ENCODE measurements at places on chromosomes 1 and 21.

DNA sequence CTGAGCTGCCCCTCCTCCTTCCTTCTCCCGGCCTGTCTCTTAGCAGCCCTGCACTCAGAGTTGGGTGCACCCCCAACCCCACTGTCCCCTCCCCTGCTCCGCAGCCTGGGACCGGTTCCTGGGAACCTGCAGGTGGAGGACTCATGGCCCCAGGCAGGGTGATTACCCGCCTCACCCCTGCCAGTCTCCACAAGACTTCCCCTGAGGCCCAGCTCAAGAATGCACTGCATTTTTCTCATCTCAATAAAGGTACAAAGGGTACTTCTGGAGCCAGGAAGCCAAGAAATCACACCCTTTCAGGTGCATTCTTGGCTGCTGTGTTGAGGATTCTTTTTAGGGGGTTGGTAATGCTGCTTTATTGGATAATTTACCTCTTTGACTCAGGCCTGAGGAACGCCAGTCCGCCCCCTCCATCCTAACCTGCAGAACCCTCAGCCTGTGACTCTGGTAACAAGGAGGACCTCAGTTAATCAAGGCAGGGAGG lies 126.3 kb upstream of the TMPRSS2 start:
- DNase-seq = no peak

DNA sequence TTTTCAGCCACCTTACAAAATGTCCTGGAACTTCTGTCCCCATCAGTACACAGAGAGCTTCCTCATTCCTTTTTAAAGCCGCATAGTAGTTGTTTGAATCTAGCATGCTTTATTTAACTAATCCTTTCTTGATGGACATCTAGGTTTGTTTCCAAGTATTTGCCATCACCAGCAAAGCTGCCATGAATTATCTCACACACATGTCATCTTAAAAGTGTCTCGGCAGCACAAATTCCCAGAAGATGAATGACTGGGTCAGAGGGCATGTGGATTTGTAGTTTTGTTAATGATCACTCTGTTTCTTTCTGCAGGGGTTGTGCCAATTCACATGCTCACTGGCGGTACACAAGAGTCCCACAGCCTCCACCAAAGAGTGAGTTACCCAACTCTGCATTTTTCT lies 68.3 kb downstream of the CLIC6 start:
- DNase-seq = peak; percentile 24

DNA sequence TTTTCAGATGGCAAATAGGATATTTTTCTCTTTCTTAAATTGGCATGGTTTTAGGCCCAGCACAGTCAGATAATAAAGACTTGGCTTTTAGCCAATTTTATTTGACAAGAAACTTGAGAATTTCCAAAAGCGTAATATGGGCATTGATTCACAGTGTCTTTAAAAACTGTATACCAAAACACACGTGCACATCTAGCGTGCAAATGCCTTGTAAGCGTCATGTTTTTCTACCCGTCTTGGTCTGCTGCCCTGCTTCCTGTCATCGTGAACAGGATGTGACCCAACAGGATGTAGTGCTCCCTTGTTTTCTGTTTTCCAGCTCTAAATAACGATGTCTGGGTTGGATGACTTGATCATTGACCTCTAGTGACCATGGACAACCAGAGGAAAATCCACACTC lies 24.7 kb upstream of the SLC44A3 start:
- no peak for DNase-seq

- no peak for DNase-seq
Measured at GRCh38 chr1:30668546-30669327, 54.6 kb downstream of the MATN1 start.

DNA sequence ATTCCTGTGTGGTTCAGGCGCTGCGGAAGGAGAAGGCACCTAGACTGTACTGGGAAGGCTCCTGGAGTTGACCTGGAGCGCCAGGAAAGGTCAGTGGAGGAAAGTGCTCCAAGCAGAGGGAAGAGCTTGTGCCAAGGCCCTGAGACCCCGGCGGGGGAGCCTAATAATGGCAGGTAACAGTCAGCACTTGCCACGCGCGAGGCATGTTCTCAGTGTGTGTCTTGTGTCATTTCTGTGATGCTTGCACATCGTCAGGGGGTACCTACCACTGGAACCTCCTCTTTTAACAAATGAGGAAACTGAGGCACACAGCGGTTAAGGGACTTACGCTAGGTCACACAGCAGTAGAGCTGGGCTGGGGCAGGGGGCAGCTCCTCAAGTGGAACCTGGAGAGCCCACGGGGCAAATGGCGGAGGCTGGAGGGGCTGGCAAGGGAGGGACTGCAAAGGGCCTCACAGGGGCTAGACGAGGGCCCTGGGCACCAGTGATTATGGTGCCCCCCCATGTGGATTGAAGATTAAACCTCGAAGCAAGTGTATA lies 976 bp upstream of the BMP8B start:
- DNase-seq = no peak

GRCh38 chr1:49104575-49104974 lies 327.9 kb upstream of the BEND5 start:
- DNase-seq = peak; percentile 3

GRCh38 chr21:25489673-25490072 lies 117.6 kb downstream of the MRPL39 start:
- DNase-seq = no peak

GRCh38 chr1:78176448-78176847 lies 130.7 kb downstream of the GIPC2 start:
- peak; percentile 93 for DNase-seq

GRCh38 chr1:53108646-53109580 lies 33.5 kb downstream of the SLC1A7 start:
- DNase-seq = peak; percentile 60

- peak; percentile 89 for DNase-seq
Measured at GRCh38 chr21:33434770-33435360, 31.7 kb downstream of the IFNGR2 start.

DNA sequence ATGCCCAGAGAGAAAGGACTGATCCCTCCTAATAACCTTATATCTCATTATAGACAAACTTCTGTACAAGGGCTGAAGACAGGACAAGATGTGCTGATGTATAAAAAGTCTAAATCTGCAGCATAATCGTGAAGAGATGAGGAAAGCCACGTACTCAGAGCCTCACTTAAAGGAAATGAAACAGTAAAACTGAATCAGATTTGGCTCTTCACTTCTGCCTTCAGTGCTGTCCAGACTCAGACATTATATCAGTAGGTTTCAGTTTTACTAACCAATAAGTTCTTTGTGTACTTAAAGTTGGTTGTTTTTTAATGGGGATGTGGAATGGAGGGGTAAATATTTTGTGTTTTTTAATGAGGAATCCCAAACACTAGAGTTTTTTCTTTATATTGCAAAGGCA lies 45.3 kb upstream of the RGS1 start:
- no peak for DNase-seq

GRCh38 chr1:107943694-107944093 lies 21.3 kb downstream of the VAV3 start:
- no peak for DNase-seq

GRCh38 chr1:81548918-81549587 lies 251.7 kb upstream of the ADGRL2 start:
- no peak for DNase-seq

DNA sequence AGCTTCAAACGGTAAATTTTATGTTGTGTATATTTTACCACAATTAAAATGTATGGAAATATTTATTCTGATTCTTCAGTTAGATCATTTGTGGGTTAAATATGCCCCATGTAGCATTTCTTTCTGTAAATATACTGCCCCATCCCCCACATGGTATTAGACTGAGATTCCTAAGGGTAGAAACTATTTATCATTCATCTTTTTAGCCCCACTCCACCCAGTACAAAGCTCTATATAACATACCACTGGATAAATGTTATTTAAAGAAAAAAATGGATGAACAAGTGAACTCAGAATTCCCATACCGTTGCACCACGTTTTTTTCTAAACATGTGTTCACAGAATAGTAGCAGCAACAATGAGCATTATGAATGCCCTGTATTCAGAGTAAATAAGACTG lies 234.0 kb upstream of the IRF2BP2 start:
- DNase-seq = peak; percentile 35

DNA sequence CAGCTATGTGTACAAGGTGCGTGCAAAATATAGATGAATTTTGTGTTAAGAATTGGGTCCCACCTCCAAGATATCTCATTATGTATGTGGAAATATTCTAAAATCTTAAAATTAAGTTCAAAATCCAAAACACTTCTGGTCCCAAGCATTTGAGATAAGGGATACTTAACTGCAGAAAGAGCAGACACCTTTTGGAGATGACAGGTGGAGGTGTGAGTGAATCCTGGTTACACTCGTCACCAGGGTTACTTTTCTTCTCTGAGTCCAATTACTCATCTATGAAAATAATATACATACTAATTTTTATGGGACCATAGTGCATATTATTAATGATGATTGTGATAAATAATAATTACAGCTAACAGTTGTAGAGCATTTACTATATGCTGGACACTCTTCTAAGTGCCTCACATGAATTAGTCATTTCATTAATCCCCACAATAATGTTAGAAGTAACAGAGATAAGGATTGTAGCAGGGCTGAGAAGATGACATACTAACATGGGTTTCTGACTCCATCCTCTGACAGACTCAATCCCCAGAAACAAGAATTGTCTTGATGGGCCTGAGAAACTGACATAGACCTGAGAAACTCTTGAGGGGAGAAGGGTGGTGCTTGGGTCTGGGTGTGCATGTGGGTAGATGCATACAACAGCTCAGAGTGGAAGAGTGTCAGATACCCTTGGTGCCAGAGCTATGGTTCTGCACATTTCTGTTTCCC lies 8.3 kb upstream of the FASLG start:
- no peak for DNase-seq

DNA sequence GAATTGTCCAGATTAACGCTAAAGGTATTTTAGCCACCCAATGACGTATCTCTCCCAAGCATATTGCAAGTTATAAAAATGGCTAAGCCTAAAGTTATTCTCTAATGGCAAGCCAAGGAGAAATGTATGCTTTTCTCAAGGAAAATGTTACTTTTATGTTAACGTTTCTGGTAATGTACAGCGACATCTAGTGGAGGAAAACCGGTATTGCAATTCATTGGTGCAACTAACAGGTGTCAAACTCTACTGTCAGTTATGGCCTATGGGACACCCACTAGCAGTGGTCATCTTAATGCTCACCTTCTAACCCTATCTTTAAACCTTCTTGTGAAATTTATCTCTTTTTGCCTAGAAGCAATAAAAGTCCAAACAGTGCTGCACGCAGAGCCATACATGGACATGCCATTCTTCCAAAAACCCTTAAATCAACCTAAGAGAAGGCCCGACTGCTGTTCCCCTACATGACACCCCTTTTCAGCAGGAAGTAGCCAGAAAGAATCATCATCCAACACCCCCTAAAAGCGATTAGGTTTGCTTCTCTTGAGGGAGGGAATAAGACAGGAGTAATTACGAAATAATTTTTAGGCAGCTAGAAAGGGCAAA lies 68.7 kb upstream of the LRIF1 start:
- DNase-seq = peak; percentile 22

DNA sequence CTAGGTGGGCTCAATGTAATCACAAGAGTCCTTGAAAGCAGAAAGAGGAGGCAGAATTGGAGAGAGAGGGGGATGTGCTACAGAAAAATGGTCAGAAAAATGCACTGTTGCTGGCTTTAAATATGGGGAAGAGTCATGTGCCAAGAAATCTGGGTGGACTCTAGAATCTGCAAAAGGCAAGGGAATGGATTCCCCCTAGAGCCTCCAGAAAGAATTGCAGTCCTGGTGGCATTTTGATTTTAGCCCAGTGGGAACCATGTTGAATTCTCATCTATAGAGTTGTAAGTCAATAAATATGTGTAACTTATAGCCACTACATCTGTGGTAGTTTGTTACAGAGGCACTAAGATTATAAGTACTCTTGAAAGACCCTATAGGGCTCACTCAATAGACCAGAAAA lies 210.3 kb downstream of the ASTN1 start:
- DNase-seq = no peak

DNA sequence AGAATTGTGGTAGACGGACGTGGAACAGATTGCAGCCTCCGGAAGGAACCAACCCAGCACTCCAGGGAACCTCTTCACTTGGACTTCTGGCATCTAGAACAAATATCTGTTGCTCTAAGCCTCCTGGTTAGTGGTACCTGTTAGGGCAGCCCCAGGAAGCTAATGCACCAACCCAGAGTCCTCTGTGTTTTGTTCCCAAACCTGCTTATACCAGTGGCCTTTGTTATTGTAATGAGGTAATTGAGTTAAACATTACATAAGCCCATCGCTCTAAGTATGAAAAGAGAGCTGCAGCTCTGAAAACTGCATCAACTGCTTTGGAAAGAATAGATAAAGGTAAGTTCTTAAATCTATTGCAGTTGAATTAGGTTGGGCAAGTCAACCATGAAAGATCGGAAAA lies 516.7 kb downstream of the NPHP4 start:
- no peak for DNase-seq

- DNase-seq = no peak
Measured at GRCh38 chr1:85199667-85200462, 951 bp downstream of the SYDE2 start.

- DNase-seq = no peak
Measured at GRCh38 chr1:2053784-2054376, 3.7 kb downstream of the PRKCZ start.

GRCh38 chr1:160548960-160549664 lies 26.1 kb upstream of the SLAMF6 start:
- no peak for DNase-seq

DNA sequence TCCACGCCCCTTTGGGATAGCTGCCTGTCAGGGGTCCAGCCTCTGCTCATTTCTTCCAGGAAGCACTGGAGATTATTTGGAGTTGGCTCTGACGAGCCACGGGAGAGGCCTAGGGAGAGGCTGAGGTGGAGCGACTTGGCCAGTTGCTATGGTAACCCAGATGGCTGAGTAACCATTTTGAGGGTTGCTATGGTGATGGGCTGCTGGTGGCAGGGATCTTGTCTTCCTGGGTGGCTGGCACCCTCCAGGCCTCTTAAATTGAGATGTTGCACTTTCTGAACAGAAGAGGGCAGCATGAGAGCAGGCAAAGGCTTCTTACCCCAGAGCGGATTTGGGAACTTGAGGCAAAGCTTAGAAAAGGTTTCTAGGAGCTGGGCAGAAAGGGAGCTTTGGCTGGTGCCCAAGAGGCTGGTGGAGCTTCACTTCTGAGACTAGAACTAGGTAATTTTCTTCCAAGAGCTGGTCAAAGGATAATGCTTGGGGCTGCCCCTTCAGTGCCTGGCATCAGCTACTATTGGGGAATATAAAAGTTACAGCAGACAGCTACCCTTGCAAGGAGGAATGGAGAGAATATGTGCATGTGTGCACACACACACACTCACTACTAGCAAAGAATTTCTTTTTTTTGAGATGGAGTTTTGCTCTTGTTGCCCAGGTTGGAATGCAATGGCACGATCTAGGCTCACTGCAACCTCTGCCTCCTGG lies 72.5 kb downstream of the NDUFS5 start:
- peak; percentile 89 for DNase-seq

GRCh38 chr1:221847676-221848075 lies 105.8 kb upstream of the DUSP10 start:
- no peak for DNase-seq

DNA sequence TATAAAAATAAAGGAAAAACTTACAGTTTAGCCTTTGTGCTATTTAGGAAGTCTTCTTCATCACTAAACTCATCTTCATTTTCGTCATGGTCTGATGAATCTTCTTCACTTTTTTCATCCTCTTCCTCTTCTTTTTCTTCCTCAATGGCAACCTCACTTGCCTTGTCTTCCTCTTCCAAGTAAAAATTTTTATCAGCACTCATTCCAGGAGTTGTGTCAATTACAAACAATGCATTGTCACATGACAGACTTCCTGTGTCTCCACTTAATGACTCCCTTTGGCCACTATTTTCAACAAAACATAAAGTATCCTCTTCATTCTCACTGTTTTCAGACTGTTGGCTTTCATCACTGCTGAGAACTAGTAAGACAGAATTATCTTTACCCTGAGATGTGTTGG lies 2.8 kb downstream of the DNTTIP2 start:
- no peak for DNase-seq

- no peak for DNase-seq
Measured at GRCh38 chr1:34900775-34901502, 28.5 kb downstream of the DLGAP3 start.

GRCh38 chr1:5927506-5928370 lies 64.5 kb downstream of the NPHP4 start:
- no peak for DNase-seq
